ENCODE measurements at places on chromosomes 3 and 15.

DNA sequence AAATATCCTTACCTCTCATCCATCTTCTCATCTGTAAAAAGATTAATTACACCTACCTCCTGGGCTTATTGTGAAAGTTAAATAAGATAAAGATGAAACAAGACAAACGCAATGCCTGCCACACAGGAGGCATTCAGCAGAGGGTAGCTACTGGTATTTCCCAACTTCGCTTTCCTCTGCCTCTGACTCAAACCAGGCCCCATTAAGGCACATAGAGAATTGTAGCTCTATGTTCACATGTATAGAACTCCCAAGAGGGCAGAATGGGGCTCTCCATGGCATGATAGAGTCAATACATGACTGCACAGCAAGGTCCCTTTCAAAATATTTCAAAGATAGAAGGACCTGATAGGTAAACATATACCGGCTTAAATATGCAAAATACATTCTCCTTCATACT is 1.4 kb downstream of the LYSMD2 start:
- DNase-seq, result no peak

- DNase-seq, result no peak
These were observed 60.8 kb downstream of the PLS1 start for GRCh38 chr3:142657033-142657432.

DNA sequence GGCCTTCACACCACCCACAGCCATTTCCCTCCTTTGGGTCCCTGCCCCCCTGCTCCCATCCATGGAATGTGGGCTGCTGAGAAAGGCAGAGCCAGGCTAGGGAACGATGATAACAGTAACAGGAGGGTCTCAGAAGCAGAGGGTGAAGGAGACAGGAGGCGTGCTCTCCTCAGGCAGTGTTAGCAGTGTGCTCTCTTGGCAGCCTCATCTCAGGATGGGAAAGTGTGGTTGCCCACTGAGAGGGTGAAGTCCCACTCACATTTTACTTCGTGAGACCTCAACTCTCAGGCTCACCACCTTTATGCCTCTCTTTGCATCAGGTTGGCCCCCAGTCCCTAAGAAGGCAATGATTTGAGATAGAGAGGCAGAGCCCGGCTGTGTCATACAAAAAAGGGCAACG is 24.5 kb downstream of the TIGIT start:
- no peak for DNase-seq

- DNase-seq, result no peak
These were observed 40.9 kb downstream of the SCAP start for GRCh38 chr3:47434849-47435248.

- no peak for DNase-seq
These were observed 5.8 kb upstream of the RARRES1 start for GRCh38 chr3:158737976-158738615.

- no peak for DNase-seq
These were observed 93.2 kb downstream of the UACA start for GRCh38 chr15:70669966-70670658.
